ENCODE measurements at places on chromosomes 7 and 10. TPM values are rescaled to one million over a fixed set of nuclear protein-coding genes. Genes with fewer than 3 reads are reported as not detected.

LRRD1 gene
- not detected for total RNA-seq

PLPP4 gene
- total RNA-seq = not detected

AASS gene
- total RNA-seq = 1.0 TPM

TMEM213 gene
- not detected for total RNA-seq

FFAR4 gene
- not detected for total RNA-seq

PRKCQ gene
- 45.9 TPM for total RNA-seq

PDK4 gene
- not detected for total RNA-seq

DNA sequence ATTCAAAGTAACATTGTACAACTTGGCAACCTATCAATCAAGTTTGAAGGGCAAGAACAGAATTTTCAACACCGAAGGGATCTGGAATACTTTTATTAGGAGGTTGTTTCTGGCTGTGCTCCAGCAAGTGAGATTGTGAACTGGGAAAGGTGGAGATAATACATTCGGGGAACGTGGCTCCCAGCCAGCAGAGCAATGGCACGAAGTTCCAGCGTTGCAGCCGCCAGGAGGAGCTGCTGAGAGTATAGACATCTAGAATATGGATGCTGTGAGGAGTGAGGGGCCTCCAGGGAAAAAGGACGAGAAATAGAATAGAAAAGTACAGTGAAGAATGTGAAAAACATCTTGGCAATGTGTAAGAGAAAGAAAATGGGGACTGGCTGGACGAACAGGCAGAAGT is 69.5 kb downstream of the TCERG1L start:
- DNase-seq = no peak

- peak; percentile 87 for DNase-seq
These were observed 83.0 kb upstream of the DUSP5 start for GRCh38 chr10:110414548-110415309.

DNA sequence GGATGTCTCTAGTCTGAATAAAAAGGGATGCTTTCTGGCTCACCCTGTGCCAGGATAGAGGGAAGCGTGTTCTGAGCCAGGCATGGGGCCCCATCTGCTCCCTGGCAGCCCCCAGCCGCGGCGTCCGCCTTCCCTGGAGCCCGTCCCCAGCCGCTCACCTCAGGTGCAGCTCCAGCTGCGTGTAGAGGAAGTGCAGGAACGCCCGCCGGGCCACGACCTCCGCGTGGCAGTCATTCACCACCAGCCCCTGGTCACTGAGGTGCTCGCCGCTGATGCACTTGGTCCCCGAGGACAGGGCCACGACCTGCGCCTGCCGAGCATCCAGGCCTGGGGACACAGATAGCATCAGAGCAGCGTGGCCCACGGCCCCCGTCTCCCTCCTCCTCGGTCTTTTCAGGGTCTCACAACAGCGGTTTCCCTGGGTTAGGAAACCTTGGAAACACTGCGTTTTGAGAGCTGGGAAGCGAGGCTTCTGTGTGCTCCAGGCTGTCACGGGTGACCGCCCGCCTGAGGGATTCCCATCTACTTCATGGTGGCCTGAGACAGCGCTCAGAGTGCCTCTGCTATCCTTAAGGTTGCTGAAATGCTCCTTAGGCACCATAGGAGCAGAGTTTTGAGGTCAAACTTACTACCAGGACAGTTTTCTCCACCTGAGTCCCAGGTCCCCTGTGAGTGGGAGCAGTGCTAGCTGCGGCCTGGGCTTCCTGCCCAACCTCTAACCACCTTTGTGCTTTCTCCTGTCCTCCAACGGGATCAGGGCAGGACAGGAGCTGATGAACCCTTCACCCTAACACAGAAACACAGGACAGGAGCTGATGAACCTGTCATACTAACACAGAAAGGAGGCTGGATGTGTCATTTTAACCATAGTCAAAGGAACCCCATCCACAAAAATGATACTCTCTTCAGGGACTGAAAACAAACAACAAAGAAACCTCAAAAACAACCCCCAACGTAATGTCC is 186.1 kb downstream of the WDR37 start:
- no peak for DNase-seq

DNA sequence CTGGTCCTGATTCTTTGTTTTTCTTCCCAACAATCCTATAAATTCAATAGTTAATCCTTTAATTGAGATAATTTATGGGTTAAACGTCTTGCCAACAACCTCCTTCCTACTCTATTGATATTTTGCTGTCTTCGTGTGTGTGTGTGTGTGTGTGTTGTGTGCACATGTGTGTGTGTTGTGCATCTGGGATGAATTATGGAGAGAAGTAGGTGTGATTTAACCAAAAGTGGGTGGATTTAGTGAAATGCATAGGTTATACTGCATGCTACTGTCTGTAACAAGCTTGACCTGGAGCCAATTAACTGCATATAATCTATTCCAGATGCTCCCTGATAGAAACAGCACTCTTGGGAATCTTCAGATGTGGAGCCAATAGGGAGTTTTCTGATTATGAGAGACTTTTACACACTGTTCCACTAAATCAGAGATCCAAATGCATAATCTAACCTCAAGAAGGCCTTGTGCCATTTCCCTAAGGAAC is 61.2 kb downstream of the SEMA3D start:
- DNase-seq = no peak

DNA sequence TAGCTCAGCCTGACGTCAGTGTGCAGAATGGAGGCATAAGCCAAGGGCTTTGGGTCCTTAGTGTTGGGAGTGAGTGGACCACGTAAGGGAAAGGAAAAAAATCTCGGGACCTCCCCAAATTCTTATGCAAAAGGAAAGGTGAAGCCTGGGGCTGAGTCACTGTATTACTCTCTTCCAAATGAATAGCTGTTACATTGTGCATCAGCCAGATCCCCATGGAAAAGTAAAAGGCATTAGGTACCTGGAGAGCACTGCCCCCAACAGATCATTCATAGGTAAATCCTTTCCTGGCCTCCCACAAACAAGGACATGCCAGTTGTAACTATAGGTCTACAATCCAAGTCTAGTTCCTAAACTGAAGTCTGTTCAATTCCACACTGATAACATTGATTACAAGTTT is 170.5 kb downstream of the C1GALT1 start:
- DNase-seq = no peak

GRCh38 chr10:114064151-114065048 is 20.7 kb downstream of the ADRB1 start:
- DNase-seq = no peak

DNA sequence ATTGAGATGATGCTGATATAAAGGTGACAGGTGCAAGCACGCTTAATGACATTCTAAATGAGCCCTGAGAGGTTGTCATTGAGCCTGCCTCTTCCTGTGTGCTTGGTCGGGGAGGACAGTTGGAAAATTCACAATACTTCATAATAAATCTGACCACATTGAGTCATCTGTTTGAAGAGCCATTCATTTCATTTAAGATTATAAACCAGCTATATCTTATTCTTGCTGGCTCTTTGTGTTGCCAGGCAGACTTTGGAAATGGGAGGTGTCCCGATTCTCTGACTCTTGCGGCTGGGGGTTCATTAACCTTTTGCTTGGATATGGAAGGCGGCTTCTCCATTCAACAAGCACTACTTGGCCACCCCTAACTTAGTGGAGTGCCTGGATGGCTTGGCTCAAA is 198.2 kb downstream of the FANK1 start:
- no peak for DNase-seq

- DNase-seq = no peak
These were observed 20.4 kb downstream of the TSPAN14 start for GRCh38 chr10:80474597-80474910.

- DNase-seq = no peak
These were observed 340.1 kb downstream of the NXPH1 start for GRCh38 chr7:8773518-8773917.

GRCh38 chr10:112039823-112040222 is 143.7 kb downstream of the GPAM start:
- no peak for DNase-seq

GRCh38 chr7:66758950-66759628 is 18.6 kb downstream of the RABGEF1 start:
- no peak for DNase-seq

DNA sequence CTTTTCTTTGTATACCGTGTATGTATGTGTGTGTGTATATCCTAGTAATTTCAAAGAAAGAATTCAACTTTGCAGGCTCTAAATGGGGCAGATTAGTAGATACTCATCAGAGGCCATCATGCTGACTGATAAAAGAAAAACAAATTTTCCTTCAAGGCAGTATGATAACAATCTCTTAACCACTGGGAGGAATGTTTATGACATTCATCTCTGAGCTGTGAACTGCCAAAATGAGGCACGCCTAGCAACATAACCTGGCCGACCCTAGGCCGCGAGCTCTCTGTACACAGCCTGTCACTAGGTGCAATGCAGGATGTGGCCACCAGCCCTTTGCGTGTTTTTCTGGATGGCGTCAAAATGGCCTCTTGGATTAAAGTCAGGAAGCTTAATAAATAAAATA is 343.7 kb upstream of the GALNT17 start:
- DNase-seq = no peak

DNA sequence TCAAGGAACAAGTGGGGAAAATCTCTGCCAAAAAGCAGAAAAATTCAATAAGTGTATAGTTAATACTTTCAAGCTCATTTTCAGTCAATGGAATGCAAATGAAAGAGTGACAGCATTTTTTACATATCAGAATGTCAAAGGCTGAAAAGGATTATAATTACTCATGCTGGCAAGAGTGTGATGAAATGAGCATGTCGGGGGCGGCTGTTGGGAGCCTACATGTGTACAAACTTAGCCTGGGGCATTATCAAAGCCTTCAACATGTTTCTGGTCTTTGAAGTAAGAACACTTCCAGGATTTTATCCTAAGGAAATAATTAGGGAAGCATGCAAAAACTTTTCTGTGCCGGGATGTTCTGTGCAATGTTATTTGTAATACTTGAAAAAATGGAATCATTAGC is 221.7 kb upstream of the LYZL1 start:
- no peak for DNase-seq

GRCh38 chr10:49388161-49388560 is 7.7 kb downstream of the DRGX start:
- no peak for DNase-seq

- DNase-seq = no peak
These were observed 9.1 kb downstream of the SDHAF3 start for GRCh38 chr7:97126483-97127171.

- DNase-seq = no peak
These were observed 177.8 kb downstream of the CSTF2T start for GRCh38 chr10:51521605-51522004.

DNA sequence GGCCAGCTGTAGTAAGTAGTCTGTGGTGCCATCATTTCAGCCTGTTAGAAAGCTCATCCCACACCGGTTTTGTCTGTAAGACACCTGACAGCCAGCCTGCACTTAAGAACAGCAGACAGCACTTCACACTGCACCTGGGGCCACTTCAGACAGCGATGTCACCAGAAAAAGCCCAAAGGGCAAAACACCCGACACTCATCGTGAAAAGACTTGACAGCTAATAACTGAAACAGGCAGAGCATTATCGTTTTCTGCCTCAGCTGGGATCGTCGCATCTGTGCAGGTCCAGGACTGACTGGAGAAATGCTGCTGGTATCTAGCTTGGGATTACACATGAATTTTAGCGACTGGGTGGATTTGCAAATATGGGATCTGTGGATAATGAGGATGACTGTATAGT is 16.8 kb upstream of the LAT2 start:
- no peak for DNase-seq

DNA sequence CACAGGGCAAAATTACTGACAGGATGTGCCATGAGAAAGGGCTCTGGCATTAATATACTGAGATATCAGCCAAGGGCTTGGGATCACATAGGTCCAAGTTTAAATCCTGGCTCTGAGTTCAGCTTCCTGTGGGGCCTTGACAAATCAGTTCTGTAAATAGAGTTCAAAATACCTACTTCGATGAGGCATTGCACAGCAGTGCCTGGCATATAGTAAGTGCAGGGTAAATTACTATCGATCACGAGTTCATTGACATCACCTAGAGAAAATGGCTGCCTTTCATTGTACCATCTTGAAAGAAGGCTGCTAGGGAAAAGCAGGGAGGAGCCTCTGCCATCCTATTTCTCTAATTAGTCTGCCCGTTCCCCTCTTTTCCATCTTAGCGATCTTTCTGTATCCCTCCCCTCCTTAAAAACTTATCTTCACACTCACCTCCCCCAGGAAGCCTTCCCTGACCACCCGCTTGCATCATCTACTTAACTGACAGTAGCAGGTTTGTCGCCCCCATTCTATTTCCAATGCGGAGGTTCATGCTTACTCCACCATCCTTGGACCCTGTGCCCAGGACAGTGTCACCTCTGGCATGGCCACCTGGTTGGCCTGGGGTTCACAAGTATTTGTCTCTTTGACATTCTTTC is 124.5 kb downstream of the C10orf105 start:
- no peak for DNase-seq

GRCh38 chr10:47354165-47354564 is 6.0 kb downstream of the RBP3 start:
- no peak for DNase-seq

All from activated T-helper 1 cell treated with anti-CD3 and anti-CD28 coated beads, Interleukin-12 subunit alpha, Interleukin-12 subunit beta, Interleukin-2, Interleukin-4 antibody, amounts not matched to agents 30 ng/mL and 10 ng/mL and 1 ng/mL, durations not matched to agents 14 hours and 24 hours and 36 hours (primary cell).